NCI-H2171 (cell line): ENCODE measurements at places on chromosomes 16 and 17.

DNA sequence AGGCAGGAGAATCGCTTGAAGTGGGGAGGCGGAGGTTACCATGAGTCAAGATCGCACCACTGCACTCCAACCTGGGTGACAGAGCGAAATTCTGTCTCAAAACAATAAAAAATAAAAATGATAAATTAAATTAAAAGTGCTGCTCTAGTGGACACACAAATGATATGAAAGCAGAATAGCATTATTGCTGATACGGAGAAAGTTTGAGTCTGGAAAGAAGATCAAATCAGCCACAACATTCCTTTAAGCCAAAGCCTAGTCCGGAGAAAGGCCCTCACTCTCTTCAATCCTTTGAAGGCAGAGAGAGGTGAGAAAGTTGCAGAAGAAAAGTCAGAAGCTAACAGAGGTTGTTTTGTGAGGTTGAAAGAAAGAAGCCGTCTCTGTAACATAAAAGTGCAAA, 15.1 kb upstream of the CSF3 start:
- DNase-seq: no peak

DNA sequence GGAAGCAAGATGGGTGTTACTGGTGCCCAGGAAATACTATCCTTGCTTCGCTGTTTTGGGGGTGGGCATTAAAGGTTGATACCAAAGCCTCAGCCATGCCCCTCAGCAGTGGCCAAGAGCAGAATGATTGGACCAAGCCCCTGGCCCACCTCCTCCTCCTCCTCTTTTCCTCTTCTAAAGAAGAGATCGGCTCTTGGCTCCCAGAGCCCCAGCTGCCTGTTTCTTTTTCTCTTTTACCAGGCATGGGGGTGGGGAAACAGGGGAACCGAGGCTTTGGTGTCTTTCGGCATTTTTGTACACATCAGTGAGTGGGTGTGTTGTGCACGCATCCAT, 5.8 kb downstream of the THRA start:
- no peak for DNase-seq

GRCh38 chr17:49730078-49730784, 22.5 kb upstream of the SLC35B1 start:
- DNase-seq: no peak

GRCh38 chr16:83609178-83609577, 198.6 kb upstream of the HSBP1 start:
- DNase-seq: no peak

GRCh38 chr16:85362443-85362842, 250.2 kb upstream of the CIBAR2 start:
- no peak for DNase-seq

DNA sequence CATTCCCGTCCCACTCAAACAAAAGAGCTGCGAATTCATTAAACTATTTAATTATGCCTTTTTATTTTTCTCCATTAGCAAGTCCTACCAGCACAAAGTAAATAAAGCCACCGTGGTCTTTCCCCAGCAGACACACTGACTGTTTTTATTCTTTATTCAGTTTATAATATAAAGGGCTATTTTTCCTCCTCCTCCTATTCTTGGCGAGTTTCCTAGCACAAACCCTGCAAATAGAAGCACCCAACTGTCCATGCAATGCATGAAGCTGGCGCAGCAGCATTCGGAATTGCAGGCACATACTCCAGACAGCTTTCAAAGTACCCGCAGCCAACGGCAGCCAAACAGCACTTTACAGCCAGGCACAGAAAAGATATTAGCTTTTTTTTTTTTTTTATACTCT, 583.4 kb upstream of the PSMD7 start:
- DNase-seq: no peak

DNA sequence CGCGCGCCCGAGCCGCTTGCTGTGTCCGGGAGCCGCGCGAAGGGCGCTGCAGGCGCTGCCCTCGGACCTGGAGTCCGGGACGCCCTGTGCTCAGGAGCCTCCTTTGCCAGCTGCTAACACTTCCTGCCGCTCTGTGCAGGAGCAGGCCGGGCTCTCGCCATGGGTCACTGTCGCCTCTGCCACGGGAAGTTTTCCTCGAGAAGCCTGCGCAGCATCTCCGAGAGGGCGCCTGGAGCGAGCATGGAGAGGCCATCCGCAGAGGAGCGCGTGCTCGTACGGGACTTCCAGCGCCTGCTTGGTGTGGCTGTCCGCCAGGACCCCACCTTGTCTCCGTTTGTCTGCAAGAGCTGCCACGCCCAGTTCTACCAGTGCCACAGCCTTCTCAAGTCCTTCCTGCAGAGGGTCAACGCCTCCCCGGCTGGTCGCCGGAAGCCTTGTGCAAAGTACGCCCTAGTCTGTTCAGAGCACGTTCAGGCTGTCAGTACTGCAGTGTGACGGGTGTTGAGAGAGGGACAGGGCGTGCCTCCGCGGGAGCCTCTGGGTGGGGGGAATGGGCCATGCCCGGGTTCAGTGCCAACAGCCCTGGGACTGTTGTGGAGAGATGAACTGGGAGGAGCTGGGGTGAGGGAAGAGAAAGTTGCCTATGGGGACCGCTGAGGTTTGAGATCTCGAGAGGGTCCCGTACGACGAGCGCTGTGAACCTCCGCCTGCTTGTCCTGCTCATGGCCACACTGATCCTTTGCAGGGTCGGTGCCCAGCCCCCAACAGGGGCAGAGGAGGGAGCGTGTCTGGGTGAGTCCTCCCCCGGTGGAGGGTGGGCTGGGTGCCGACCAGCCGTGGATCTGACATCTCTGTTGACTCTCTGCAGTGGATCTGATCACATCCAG, 1.3 kb downstream of the ZNF276 start:
- DNase-seq: no peak

DNA sequence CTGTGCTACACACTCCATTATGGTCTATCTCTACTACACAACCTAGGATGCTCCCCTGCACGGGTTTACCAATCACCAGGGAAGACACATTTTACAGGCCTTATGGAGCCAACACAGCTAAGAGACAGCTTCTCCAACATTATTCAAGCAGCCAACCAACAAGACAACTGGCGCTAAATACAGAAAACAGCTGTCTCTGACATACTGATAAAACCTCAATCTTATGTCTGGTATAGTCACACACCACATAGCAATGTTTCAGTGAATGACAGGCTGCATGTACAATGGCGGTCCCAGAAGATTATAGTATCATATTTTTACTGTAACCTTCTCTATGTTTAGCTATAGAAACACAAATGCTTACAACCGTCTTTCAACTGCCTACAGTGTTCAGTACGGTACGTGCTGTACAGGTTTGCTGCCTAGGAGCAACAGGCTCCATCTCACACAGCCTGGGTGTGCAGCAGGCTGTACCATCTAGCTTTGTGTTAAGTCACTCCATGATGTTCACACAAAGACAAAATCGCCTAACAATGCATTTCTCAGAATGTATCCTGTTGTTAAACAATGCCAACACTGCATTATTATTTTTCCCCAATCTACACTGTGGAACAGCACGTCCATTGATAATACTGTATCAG, 10.9 kb downstream of the USP22 start:
- DNase-seq: no peak

DNA sequence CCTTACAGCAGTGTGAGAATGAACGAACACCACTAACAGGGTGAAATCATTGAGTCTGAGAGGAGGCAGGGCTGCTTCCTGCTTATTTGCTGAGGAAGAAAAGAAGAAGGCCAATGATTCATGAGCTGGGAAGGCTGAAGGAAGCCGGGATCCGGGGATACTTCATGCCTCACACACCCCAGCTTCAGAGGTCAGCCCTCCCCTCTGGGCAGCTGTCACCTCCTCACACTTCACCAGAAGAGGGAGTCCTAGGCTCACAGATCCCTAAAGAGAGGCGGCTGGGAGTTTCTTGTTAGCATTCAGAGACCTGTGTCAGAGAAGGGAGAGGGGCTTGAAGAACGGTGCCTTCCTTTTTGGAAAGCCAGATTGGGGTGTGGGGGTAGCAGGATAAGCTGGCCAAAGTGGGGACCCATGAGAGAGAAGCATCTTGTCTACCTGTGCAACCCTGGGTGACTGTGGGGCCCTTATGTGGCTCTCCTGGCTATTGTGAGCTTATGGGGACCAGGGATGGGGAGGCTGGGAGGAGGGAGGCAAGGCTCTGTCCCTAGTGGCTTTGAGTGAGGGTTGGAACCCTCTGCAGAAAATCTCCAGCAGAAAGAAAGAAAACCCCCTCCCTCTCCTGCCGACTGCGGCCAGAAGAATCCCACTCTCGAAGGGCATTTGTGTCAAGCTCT, 94.6 kb downstream of the RGS9 start:
- peak; percentile 40 for DNase-seq

DNA sequence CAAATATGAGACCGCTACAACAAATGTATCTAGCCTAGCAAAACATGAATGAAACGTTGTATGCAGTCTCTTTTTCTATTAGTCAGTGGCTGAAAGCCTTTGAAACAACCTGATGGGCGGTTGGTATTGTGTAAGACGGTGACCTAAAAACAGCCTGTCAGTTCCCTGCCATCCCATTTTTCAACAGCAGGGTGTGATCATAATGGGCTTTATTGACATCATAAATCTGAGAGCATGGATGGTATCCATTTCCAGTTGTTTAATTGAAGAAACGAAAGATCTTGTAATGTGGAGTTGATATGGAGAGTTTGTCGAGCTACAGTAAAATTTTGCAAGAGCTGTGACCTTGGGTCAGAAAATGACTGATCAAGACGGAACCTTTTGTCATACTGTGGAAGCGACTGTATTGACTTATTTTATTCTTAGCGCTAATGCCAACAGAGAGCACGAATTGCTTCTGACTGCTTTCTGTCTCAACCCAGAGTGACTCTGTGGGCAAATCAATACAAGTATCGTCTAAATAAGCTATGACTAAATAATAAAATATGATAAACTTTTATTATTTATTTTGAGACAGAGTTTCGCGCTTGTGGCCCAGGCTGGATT, 12.3 kb upstream of the MEIOB start:
- no peak for DNase-seq
